CD8-positive, alpha-beta memory T cell (primary cell): ENCODE measurements at places on chromosomes 2 and 18.

DNA sequence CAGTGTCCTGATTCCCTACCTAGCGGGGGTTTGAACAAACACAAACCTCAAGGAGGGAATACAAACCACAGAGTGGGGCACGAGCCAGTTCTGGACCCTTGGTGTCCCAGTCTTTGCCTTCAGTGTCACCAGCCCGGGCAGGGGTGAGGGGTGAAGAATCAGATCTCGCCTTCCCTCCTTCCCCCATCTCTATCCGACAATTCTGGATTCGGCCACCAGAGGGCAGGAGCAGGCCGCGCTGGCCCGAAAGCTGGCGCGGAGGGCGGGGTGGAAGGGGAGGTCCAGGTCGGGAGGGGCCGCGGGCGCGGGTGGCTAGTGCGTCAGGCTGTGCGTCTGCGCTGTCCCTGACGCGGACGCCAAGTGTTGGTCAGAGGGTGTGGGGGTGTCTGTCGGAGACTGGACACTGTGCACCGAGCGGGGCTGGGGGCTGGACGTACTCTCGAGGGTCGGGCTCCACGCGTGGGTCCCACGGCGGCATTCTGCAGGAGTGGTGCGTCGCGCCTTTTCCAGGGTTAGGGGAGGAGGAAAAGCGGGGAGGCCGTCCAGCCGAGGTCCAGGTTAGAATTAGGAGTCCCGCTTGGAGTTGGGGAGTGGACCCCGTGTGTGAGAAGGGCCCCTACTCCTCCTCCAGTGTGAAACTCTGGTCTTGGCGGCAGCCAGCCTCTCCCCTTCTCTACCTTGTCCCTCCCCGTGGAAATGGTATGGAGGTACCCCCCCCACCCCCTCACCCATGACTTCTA lies 2.9 kb upstream of the CRYBA2 start:
- H3K27me3 ChIP-seq: peaks cover 50% of the 10 kb centered on the region
- H3K27ac ChIP-seq: no peak overlapping the region
- peaks cover 12% of the 10 kb centered on the region for H3K4me1 ChIP-seq

GRCh38 chr2:240024766-240025165 lies 376 bp downstream of the NDUFA10 start:
- H3K36me3 ChIP-seq: peaks cover 15% of the 10 kb centered on the region
- H3K27ac ChIP-seq: peak overlapping the region; percentile 93
- peaks cover 15% of the 10 kb centered on the region for H3K4me1 ChIP-seq
- no peaks in the 10 kb centered on the region for H3K27me3 ChIP-seq

DNA sequence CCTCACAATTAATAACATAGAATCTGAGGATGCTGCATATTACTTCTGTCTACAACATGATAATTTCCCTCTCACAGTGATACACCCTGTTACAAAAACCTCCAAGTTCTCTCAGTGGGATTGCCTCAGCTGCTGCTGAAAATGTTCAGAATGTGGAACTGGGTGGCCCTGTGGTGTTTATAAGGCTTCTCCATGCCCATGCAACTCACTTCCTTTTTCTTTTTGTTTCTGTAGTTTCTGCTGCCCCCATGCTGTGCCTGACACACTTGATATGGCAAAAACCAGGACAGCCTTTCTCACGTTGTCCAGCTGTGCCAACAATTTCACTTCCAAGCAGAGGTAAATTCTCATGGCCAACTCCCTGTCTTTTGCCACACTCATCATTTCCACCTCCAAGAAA lies 206.2 kb downstream of the RPIA start:
- H3K4me3 ChIP-seq: no peak overlapping the region
- H3K36me3 ChIP-seq: no peaks in the 10 kb centered on the region
- no peaks in the 10 kb centered on the region for H3K27me3 ChIP-seq
- H3K4me1 ChIP-seq: no peaks in the 10 kb centered on the region
- DNase-seq: no peak
- H3K27ac ChIP-seq: no peak overlapping the region

- H3K36me3 ChIP-seq: no peaks in the 10 kb centered on the region
- H3K4me3 ChIP-seq: no peak overlapping the region
- no peak overlapping the region for H3K27ac ChIP-seq
Observed at GRCh38 chr18:24470805-24471204, 10.4 kb downstream of the HRH4 start.

DNA sequence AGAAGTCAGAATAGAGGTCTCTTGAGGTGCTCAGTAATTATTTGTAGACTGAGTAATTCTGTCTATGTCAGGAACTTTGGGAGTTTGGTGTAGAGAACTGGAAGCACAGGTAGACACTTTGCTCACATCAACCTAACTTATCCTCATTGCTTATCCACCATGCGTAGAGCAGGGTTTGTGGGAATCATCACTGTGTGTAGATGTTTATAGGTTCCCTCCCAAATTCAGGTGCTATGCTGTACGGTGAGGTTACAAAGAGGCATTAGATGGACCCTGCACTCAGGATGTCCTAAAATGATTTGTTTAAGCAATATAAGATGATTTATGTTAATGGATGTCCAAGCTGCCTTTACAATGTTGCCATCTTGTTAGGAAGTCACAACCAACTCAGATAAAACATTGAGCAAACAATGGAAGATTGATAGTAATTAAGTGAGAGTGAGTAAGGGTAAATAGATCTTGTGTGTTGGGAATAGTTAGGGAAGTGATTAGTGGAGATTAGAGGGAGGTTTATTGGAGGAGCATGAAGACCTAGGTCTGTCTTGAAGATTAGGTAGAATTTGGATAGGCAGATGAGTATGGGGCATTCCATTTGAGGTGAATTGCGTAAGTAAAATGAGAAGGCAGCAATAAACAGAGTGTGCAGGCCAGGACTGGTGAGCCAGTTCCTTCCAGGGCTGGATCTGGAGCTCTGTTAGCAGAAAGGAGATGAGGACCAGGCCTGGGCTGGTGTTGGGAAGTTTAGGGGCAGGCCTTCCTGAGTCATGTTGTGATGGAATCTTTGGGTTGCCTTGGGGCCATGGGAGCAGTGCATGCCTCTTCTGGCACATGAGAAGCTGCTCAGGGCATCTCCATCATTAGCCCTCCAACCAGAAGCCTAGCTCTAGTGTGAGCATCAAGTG lies 12.1 kb downstream of the EPAS1 start:
- no peak overlapping the region for H3K27ac ChIP-seq
- peaks cover 6% of the 10 kb centered on the region for H3K27me3 ChIP-seq
- DNase-seq: no peak
- H3K4me1 ChIP-seq: peaks cover 23% of the 10 kb centered on the region

DNA sequence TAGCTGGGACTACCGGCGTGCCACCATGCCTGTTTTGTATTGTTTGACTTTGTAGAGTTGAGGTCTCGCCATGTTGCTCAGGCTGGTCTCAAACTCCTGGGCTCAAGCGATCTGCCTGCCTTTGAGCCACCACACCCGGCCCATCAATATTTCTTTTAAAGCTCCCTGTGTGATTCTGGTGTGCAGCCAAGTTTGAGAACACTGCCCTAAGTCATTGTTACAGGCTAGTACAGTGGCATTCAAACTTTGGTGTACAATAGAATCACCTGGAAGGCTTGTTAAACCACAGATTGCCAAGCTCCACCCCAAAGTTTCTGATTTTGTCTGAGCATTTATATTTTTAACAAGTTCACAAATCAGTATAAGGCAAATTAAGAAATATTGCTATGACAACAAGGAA lies 99.9 kb downstream of the RBBP8 start:
- H3K36me3 ChIP-seq: no peaks in the 10 kb centered on the region
- H3K4me3 ChIP-seq: no peak overlapping the region
- H3K27ac ChIP-seq: no peak overlapping the region
- DNase-seq: no peak
- H3K4me1 ChIP-seq: no peaks in the 10 kb centered on the region

- H3K36me3 ChIP-seq: no peaks in the 10 kb centered on the region
- DNase-seq: no peak
- no peak overlapping the region for H3K4me3 ChIP-seq
- H3K27me3 ChIP-seq: no peaks in the 10 kb centered on the region
Observed at GRCh38 chr18:10233082-10233875, 221.2 kb upstream of the APCDD1 start.

DNA sequence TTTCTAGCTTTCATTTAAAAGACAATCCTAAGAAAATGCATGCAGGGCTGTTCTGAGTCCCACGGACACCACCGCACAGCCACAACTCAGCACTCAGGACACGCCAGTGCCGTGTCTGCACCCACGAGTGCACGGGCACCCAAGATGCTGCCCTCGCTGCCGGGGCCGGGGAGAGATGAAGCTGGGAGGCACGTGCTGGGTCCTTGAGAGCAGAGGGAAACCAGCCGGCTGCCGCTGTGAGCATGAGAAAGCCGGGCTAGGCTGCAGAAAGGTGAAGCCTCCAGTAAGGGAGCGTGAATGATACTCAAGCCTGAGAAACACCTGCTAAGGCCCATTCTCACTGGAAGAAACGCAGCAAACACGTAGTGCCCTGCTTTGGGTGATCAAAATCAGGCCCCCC lies 4.8 kb downstream of the COPS9 start:
- no peak overlapping the region for H3K4me3 ChIP-seq
- peaks cover 16% of the 10 kb centered on the region for H3K36me3 ChIP-seq
- no peaks in the 10 kb centered on the region for H3K27me3 ChIP-seq
- H3K27ac ChIP-seq: no peak overlapping the region

DNA sequence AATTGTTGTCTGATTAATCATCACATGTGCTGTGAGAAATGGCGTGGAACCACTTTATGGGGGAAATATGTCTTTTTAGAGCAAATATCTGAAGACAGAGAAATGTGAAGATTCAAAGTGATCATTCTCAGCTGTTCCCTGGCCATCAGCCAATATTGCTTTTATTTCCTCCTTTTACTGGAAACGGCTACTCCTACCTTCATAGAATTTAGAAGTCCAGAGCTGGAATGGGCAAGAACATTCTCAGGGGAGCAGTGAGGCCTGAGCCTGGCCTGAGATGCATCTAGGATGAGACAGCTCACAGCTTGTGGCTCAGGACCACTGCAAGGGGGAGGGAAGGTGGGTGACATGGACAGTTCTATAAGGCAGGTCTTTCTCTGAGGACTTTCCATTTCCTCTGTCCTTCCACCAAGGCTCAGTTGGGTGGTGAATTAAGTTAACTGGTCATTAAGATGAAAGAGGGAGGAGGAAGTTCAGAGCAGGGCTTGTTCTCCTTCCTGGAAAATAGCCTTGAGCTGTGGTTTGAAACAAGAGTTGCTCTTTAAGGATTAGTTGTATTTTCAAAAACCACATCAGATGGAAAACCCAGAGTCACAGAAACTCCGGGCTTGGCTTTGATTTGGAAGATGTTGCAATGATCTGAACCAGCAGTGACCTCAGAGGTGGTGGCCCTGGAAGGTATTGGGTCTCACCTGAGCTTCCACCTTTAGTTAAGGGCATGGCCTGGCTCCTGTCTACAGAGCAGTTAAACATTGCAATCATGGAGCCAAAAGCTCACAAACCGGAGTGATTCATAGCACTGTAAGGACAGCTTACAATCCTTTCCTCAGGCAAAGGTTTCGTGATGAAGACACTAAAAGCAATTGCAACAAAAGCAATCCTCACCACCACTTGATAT lies 144.3 kb downstream of the VAPA start:
- no peak overlapping the region for H3K4me3 ChIP-seq
- no peaks in the 10 kb centered on the region for H3K4me1 ChIP-seq
- H3K27ac ChIP-seq: no peak overlapping the region
- H3K36me3 ChIP-seq: no peaks in the 10 kb centered on the region
- no peak for DNase-seq

DNA sequence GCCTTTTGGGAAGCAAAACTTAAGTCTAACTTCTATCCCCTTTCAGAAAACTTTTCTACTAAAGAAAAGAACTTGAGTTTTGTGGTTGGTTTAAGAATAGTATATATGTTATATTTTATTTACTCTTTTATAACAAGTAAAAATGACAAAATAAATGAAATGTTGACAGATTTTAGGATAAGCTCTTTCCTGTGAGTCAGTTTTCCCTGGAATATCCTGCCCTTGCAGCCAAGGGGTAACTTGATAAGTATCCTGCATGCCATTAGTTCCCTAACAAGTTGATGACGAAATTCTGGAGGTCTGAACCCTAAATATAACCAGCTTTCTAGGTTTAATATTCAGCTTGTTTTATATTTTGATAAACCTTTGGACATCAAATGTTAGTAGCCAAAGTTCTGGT lies 7.3 kb upstream of the HTR2B start:
- H3K27ac ChIP-seq: no peak overlapping the region
- H3K4me1 ChIP-seq: no peaks in the 10 kb centered on the region
- H3K27me3 ChIP-seq: no peaks in the 10 kb centered on the region
- DNase-seq: no peak
- H3K4me3 ChIP-seq: no peak overlapping the region
- no peaks in the 10 kb centered on the region for H3K36me3 ChIP-seq

GRCh38 chr2:54791831-54792230 lies 68.4 kb downstream of the EML6 start:
- H3K4me3 ChIP-seq: no peak overlapping the region
- no peaks in the 10 kb centered on the region for H3K4me1 ChIP-seq
- H3K27me3 ChIP-seq: no peaks in the 10 kb centered on the region
- no peaks in the 10 kb centered on the region for H3K36me3 ChIP-seq
- DNase-seq: no peak

GRCh38 chr2:168614172-168615018 lies 158.3 kb downstream of the CERS6 start:
- peaks cover 16% of the 10 kb centered on the region for H3K4me1 ChIP-seq
- H3K36me3 ChIP-seq: no peaks in the 10 kb centered on the region
- no peak overlapping the region for H3K4me3 ChIP-seq

GRCh38 chr2:145041706-145042105 lies 521.8 kb upstream of the ZEB2 start:
- H3K36me3 ChIP-seq: no peaks in the 10 kb centered on the region
- no peak for DNase-seq
- no peak overlapping the region for H3K27ac ChIP-seq
- no peaks in the 10 kb centered on the region for H3K27me3 ChIP-seq
- H3K4me1 ChIP-seq: no peaks in the 10 kb centered on the region

- H3K36me3 ChIP-seq: no peaks in the 10 kb centered on the region
- no peak overlapping the region for H3K4me3 ChIP-seq
- no peak overlapping the region for H3K27ac ChIP-seq
Observed at GRCh38 chr2:118274841-118275510, 186.7 kb downstream of the INSIG2 start.

DNA sequence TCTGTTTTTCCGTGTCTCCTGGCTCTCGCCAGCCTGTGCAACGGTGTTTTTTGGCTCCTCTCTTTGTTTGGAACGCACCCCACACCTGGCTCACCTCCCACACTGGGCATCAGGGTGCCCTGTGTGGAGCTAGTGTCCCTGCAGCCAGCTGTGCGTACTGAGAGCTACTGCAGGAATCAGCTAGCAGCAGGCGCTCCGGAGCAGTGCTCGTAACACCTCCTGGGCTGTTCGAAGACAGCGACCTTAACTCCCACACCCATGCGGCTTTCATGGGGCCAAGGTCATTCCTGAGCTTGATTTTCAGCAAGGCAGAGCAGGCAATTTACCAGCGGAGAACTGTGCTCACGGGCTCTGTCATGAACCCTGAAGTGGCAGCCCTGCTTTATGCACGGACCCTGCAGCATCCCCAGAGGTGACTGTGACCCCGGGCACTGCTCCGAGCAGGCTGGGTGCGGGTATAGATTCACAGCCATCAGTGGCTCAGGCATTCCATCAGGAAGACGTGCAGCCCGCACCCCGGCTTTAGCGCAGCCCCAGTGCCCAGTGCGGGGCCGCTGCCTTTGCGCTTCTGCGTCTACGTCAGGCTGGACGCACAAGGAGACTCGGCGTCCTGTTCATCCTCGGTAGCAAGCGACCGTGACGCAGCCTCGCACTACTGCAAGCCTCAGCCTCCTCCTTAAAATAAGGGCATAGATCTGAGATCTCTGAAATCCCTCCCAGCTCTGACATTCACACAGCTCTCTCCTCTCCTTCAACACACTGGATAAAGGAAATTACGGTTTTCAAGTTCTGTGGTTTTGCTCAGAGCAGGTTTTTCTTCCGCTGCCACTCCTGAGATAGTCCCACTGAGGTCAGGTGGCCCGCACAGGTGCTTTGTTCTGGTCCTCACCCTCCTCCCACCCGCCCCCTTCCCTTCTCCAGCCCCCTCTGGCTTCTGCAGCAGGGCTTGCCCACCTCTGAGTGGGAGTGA lies 58.2 kb downstream of the ADI1 start:
- H3K27ac ChIP-seq: no peak overlapping the region
- H3K4me1 ChIP-seq: peaks cover 5% of the 10 kb centered on the region
- H3K36me3 ChIP-seq: peaks cover 19% of the 10 kb centered on the region
- H3K27me3 ChIP-seq: no peaks in the 10 kb centered on the region
